ENCODE measurements at places on chromosomes 6 and 20.

GRCh38 chr6:110183292-110183885, 3.2 kb downstream of the CDC40 start:
- no peak for DNase-seq

GRCh38 chr6:110449541-110449895, 26.9 kb downstream of the SLC22A16 start:
- DNase-seq: no peak

DNA sequence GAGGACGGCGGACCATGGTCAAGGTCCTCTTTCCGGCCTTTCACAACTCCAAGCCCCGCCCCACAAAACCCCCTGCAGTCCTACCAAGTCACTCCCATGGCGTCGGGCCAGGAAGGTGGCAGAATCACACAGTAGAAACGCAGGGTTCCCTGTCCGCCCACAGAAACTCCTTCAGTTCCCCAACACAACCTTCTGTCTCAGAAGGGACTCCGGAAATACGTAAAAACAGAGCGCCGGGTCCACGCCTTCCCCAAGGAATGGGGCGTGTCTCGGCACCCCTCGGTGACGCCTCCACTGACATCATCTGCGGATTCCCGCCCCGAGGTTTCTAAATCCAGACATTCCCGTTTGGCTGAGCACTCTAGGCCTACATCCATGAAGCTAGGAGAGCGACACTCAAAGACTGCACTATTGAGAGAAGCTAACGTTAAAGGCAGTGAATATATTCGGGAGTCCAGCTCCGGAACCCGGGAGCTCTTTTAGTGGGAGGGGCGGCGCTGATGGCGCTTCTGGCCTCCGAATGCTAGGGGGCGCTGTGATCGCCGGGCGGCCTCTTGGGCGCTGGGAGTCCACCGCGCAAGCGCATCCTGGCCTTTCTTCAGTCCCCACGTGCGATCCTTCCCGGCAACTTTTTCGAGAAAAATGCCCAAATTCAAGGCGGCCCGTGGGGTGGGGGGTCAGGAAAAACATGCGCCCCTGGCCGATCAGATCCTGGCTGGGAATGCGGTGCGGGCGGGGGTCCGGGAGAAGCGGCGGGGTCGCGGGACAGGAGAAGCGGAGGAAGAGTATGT, at the start of the genes BYSL and MED20:
BYSL (plus strand) TSS at position 579 of the 791 bp plus-strand sequence; CDS start at position 643, 64 bp downstream.
MED20 (minus strand) TSS at position 219 of the 791 bp plus-strand sequence; CDS start at position 98, 121 bp downstream.
- DNase-seq: peak; percentile 95

GRCh38 chr6:110214338-110214737, 34.1 kb downstream of the CDC40 start:
- no peak for DNase-seq

DNA sequence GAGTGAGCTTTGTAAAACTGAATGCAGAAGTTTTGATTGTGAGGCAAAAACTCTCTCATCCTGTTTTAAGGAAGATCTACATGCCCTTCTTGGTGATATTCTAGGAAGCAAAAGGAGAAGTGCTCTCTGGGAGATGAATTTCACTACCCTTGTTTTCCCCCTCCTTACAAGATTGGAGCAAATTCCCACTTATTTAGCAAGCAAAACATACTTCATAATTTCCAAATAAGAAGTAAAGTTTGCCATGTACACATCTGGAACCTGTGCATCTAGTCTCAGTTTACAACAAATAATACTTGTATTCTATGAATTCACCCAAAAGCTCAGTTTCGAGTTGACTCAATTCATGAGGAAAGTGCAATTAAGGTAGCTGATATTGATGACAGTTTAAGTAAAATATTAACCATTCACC, 27.6 kb upstream of the IFNGR1 start:
- DNase-seq: no peak

Data from neural crest cell (in vitro differentiated cells).